GM04503 (cell line): ENCODE measurements at places on chromosomes 12 and 14.
A peak's percentile ranks its signal among the peaks of the same experiment; 100 is the strongest.

- no peak for DNase-seq
Measured at GRCh38 chr14:54087376-54087775, 130.8 kb upstream of the BMP4 start.

DNA sequence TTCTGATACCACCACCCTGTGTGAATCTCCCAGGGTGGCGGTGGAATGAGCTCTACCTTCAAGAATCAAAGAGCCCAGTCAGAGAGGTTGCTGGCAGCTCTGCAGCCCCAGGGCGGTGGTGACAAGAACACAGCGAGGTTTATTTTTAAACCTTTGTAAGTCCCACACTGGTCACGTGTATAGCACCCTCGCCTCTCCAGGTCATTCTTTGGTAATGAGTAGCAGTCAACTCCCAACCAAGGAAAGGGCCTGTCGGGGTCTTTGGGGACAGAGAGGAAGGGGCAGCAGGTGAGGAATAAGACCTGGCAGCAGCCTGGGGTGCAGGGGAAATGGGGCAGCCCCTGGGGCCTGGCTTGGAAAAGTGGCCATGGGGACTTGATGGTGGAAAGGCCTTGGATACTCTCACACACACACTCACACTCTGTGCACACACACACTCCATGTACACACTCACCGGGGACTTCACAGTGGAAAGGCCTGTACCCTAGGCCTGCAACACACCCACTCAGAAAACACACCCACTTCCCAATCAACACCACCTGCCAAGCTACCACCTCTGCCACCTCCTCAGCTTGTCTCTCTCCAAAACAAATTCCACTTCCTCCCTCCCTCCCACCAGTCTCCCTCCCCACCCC is 178.6 kb downstream of the DPF3 start:
- DNase-seq, result no peak

DNA sequence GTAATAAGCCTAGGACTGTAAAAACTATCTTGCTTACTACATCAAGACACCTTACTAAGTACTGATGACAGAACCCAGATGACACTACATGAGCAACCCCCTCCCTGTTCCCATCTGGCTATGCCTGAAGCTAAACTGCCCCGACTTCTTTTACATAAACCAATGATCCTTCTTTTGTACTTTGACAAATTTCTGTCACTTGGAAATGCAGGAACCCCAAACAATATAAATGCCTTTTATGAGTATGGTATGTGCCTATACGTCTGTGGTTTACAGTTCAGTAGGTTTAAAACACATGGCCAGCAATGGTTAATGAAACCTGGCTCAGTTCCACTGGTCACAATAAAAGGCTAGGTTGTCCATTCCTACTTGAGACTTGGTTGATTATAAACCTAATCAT is 6.1 kb downstream of the SYCP3 start:
- DNase-seq, result no peak

DNA sequence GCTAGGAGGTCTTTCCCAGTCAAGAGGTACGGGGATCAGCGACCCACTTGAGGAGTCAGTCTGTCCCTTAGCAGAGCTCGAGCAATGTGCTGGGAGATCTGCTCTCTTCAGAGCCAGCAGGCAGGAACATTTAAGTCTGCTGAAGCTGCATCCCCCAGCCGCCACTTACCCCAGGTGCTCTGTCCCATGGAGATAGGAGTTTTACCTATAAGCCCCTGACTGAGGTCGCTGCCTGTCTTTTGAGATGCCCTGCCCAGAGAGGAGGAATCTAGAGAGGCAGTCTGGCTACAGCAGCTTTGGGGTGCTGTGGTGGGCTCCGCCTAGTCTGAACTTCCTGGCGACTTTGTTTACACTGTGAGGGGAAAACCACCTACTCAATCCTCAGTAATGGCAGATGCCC is 874.9 kb upstream of the FLRT2 start:
- DNase-seq, result no peak

GRCh38 chr14:102777711-102778337 is 575 bp downstream of the TRAF3 start:
- no peak for DNase-seq

- peak; percentile 26 for DNase-seq
Measured at GRCh38 chr12:79618848-79619404, 71.8 kb downstream of the PAWR start.
